ENCODE measurements at places on chromosomes 12 and 14.

GRCh38 chr12:52073531-52074381, 4.0 kb downstream of the ATG101 start:
- DNase-seq: no peak

DNA sequence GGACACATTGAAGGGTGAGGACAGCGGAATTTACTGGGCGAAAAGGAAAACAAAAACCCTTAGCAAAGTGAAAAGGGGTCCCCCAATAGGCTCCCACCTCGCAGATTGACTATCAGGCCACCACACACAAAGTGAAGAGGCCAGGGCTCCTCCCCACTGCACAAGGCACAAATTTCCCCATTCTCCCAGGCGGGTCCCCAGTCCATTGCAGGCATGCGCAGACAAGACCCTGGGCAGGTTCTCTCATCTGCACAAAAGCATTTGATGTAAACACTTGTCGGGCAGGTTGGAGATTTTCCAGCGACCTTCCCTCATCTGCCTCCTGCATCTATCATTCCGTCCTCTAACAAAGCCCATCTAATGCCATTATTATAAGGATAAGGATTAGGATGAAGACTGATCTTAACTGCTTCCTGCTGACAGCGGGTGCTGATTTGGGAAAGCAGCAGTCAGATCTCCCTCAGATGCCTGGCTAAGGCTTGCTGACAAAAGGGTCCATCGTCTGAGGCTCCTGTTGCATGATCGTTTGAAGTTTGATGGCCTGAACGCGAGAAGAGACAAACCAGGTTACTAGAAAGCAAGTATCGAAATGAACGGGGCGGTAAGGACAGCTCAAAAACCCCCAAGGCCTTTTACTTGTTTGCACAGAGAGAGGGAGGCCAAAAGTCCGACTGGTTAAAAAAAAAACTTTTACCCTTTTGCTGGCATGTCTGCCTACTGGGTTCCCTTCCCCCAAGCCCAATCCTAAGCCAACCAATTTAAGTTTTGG, 14.4 kb downstream of the ASCL4 start:
- DNase-seq: no peak

DNA sequence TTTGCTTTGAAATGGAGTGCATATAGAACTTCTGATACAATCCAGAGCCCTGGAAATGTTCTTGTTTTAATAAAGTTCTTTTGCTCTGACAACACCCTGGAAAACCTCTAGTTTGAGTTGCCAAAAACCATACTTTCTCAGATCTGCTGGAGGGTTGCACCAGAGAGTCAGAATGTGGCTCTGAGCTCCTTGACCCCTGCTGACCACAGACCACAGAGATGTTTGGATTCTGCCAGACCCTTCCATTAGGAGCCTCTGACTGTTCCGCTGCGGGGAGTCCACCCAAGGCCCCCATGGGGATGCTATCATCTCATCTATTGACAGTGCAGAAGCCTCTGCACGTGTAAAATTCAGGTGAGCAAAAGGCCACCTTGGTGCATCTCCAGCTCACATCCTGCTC, 332.6 kb downstream of the GLT1D1 start:
- DNase-seq: no peak

GRCh38 chr14:77910506-77910905, 110.6 kb downstream of the ADCK1 start:
- no peak for DNase-seq

- DNase-seq: no peak
Observed at GRCh38 chr14:87992346-87992717, 650 bp downstream of the GALC start.

DNA sequence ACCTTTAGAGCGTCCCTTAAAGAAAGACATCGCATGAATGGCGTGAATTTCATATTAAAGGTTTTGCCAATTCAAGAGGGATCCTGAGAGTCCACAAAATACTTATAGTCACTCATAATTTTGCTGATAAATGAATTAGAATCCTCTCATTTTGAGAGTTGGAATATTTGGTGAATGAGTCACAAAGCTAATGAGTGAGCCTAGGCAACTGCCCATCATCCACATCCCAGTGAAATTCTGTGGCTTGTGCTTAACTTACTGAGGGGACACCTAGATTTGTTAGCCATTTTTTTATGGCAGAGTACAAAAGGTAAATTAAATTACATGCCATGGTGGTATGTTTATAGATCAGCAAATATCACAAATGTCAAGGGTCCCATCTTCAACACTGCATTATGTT, 12.7 kb upstream of the NOXRED1 start:
- no peak for DNase-seq

- no peak for DNase-seq
Observed at GRCh38 chr12:95633049-95633731, 81.9 kb upstream of the USP44 start.

DNA sequence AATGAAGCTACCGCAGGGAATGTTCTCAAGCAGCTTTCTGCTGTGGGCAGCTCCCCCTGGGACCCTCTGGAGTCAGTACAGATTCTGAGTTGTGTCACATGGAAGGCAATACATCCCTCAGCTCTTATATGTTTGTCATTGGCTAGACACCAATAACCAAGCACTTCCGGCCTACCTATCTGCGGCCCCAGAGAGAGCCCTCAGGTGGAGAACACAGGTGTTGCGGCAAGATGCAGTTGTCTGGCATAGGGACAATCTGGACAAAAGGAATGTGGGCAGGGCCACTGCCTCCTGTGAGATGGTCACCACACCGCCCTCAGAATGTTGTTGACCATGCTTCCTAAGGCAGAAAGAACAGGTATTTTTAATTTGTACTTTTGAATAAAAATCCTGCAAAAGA, 118.7 kb downstream of the BRMS1L start:
- DNase-seq: no peak

DNA sequence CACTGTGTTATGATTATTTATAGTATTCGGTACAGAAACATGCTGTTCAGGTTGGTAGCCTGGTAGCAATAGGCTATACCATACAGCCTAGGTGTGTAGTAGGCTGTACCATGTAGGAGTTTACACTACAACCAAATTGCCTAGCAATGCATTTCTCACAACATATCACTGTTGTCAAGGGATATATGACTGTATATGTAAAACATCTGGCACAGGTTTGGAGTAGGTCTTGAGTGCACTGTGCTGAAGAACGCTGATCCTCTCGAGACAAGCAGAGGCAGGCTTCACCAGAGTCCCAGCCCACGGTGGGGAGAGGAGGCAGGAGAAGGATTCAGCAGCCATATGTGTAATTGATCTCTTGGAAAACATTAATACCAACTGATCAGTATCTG, 15.0 kb upstream of the TBX5 start:
- DNase-seq: no peak

- no peak for DNase-seq
Observed at GRCh38 chr12:2231011-2231595, 178.3 kb downstream of the CACNA1C start.

- no peak for DNase-seq
Observed at GRCh38 chr14:73742520-73743238, 28.5 kb upstream of the PNMA1 start.

DNA sequence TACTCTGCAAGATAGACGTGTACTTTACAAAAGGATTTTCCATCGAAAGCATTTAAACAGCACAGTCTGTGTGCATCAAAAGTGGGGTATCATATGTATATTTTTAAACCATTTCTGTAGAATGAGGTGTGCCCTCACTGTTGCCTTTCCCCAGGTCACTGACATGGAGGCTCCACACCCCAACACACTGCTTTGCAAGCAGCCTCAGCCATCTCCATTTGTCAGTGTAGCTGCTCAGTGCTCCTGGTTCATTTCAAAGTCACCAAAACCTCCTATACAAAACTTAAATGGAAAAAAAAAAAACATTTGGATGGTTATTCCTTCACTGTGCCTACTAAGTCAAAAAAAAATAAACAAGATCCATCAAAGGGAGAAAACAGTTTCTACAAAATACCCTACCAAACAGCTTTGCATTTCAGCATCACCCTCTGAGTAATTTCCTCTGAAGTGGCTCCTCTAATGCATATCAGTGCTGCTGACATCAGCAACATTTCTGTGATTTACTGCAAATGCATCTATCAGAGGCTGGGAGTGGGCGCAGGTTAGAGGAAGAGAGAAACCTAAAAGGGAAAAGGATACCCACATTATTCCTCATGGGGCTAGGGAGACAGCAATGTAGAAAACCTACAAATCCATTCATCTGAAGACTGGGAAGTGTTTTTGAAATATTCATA, 46.0 kb downstream of the KCNK10 start:
- DNase-seq: no peak

GRCh38 chr14:68834816-68835215, 41.9 kb upstream of the ZFP36L1 start:
- DNase-seq: no peak

DNA sequence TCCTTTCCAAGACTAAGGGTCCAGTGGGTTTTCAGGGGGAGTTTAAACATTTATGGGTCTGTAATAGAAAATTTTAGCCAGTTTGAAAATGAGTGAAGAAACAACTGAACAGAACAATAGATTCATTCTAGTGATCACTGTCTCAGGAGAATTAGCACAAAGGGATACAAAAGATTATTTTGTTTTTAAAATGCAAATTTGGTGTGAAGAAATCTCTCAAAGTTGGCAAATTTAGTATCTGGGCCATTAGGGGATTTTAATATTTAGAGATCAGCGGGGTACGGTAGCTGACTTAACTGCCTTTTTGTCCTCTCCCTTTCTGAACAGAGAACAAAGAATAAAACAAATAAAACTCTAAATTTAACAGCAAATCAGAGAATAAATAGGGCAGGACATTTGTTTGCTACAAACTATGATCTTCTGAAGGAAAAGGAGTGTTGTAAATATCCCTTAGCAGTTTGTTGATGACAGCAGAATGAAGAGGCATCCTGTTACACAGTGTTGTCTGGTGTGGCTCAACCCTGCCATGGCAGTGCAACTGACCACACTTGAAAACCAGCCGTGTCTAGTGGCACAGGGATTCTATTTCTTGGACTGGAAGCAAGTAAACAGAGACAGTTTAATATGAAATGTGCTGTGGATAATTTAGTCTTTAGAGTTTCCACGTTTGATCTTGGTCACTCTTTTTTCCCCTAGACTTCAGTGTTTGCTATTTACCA, 46.3 kb upstream of the LRTM2 start:
- DNase-seq: no peak

DNA sequence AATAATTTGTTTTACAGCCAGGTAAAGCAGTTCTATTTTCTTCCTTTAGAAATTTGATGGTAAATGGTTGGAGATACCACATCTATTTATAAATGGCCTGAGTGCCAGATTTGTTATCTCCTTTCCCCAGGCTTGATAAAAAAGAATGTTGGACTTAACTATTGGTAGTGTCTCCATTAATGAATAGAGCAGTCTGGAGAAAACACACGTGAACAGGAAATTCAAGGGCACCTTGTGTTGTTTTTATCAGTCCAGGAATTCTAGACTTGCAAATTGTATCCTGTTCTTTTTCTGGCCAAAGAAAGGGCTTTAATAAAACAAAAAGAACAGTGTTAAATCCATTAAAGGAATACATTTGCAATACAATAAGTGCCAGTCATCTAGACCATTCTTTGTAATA, 40.8 kb upstream of the BMAL2 start:
- DNase-seq: no peak

GRCh38 chr12:3644104-3644503, 108.8 kb downstream of the CRACR2A start:
- peak; percentile 34 for DNase-seq

DNA sequence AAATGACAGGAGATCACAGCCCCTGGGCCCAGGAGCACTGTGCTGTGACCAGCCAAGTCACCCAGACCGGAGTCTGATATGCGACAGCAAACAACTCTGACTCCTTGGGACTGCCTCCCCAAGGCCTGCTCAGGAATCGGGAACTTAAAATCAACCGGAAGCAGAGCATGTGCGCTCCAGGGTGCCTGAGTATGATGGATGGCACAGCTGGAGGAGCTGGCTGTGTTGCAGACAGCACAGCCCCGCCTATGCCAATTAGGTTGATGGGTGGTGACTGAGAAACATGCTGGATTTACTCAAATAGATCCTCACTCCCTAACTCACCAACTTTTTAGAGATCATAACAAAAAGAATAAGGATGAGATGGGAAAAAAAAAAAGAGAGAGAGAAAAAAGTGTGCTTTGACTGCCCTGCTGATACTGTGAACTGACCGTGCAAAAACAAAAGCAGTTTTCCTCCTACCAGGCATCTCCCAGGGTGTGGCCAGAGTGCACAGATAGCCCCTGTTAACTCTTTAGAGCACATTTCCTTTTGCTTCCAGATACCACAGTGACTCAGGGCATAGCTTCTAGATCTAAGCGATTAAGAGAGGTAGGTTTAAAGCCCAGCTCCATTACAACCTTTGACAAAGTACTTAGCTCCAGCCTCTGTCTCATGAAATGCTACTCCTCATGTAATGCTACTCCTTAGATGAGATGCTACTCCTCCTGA, 27.4 kb upstream of the STON2 start:
- peak; percentile 18 for DNase-seq

Data from SK-N-MC (cell line).